ENCODE measurements at places on chromosomes 3 and 15. TPM values are rescaled to one million over a fixed set of nuclear protein-coding genes. Genes with fewer than 3 reads are reported as not detected.
A peak's percentile ranks its signal among the peaks of the same experiment; 100 is the strongest.

GRCh38 chr15:60371175-60372051 is 26.4 kb downstream of the ANXA2 start:
- H3K36me3 ChIP-seq: peaks cover 23% of the 10 kb centered on the region
- peak overlapping the region; percentile 13 for H3K4me3 ChIP-seq
- DNase-seq: peak; percentile 97
- H3K4me1 ChIP-seq: peaks cover 49% of the 10 kb centered on the region
- peak overlapping the region; percentile 93 for H3K27ac ChIP-seq
- no peaks in the 10 kb centered on the region for H3K27me3 ChIP-seq

GRCh38 chr3:131762981-131763564 is 260.3 kb upstream of the MRPL3 start:
- no peak overlapping the region for H3K27ac ChIP-seq
- no peaks in the 10 kb centered on the region for H3K36me3 ChIP-seq
- H3K27me3 ChIP-seq: no peaks in the 10 kb centered on the region
- H3K4me1 ChIP-seq: no peaks in the 10 kb centered on the region
- no peak overlapping the region for H3K4me3 ChIP-seq
- DNase-seq: no peak

- H3K36me3 ChIP-seq: no peaks in the 10 kb centered on the region
- H3K27me3 ChIP-seq: no peaks in the 10 kb centered on the region
- peak overlapping the region; percentile 69 for H3K4me3 ChIP-seq
- H3K4me1 ChIP-seq: no peaks in the 10 kb centered on the region
- no peak overlapping the region for H3K27ac ChIP-seq
Observed at GRCh38 chr3:196969134-196969659, 564 bp upstream of the PIGZ start.

- H3K4me3 ChIP-seq: no peak overlapping the region
- no peaks in the 10 kb centered on the region for H3K27me3 ChIP-seq
- peak overlapping the region; percentile 14 for H3K27ac ChIP-seq
- H3K4me1 ChIP-seq: peaks cover 8% of the 10 kb centered on the region
- no peak for DNase-seq
- H3K36me3 ChIP-seq: no peaks in the 10 kb centered on the region
Observed at GRCh38 chr15:66833371-66833770, 131.3 kb downstream of the SMAD6 start.

- no peaks in the 10 kb centered on the region for H3K27me3 ChIP-seq
- H3K4me3 ChIP-seq: no peak overlapping the region
- H3K4me1 ChIP-seq: no peaks in the 10 kb centered on the region
- DNase-seq: peak; percentile 38
Observed at GRCh38 chr3:172808969-172809546, 58.5 kb downstream of the ECT2 start.

- peaks cover 5% of the 10 kb centered on the region for H3K27me3 ChIP-seq
- no peak overlapping the region for H3K4me3 ChIP-seq
- no peak for DNase-seq
Observed at GRCh38 chr15:82292271-82292670, 29.7 kb downstream of the SAXO2 start.

- no peak overlapping the region for H3K27ac ChIP-seq
- no peaks in the 10 kb centered on the region for H3K36me3 ChIP-seq
- H3K27me3 ChIP-seq: no peaks in the 10 kb centered on the region
- no peak for DNase-seq
Observed at GRCh38 chr3:2802429-2802828, 307.7 kb downstream of the IL5RA start.

DNA sequence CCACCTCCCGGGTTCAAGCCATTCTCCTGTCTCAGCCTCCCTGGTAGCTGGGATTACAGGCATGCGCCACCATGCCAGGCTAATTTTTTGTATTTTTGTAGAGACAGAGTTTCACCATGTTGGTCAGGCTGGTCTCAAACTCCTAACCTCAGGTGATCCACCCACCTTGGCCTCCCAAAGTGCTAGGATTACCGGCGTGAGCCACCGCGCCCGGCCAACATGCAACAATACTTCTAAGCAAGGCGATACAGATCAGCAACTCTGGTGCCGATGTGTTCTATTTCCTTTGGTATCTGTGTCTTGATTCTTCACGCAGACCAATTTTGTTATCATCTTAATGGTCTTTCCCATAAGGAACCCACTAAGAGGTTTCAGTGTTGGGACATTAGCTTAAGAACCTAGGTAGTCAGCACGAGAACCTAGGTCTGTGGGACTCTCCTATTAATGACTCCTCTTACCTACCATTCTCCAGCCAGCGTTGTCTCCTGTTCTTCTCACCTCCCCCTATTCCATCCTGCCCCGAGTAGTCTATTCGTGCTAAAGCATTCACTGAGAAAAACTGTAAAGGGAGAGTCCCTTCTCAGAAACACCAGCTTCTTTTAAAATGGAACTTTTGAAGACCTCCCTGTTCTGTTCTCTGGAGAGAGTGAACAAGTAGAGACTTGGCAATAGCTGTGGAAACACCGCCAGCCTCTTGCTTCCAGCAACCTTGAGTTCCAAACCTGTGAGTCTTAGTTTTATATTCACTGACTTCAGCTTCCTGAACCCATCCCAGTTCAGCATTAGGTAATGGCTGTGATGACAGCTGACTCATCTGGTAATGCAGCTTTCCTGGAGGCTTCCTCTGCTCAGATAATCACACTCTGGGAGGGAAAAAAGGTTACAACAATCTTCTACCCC is 61.2 kb downstream of the TSC22D2 start:
- peaks cover 13% of the 10 kb centered on the region for H3K4me1 ChIP-seq
- peak overlapping the region; percentile 58 for H3K27ac ChIP-seq
- DNase-seq: peak; percentile 77
- H3K27me3 ChIP-seq: no peaks in the 10 kb centered on the region
- H3K4me3 ChIP-seq: no peak overlapping the region
- H3K36me3 ChIP-seq: no peaks in the 10 kb centered on the region

GRCh38 chr3:58009026-58009748 is 965 bp downstream of the FLNB start:
- H3K4me3 ChIP-seq: peak overlapping the region; percentile 99
- H3K27me3 ChIP-seq: no peaks in the 10 kb centered on the region
- peaks cover 16% of the 10 kb centered on the region for H3K4me1 ChIP-seq
- peak overlapping the region; percentile 70 for H3K27ac ChIP-seq
- H3K36me3 ChIP-seq: no peaks in the 10 kb centered on the region

GRCh38 chr15:91099995-91100813 is at the start of gene SV2B:
Gene SV2B (plus strand): TSS chr15:91100257. CDS start chr15:91226264, 126,007 bp downstream.
- DNase-seq: peak; percentile 13
- H3K27me3 ChIP-seq: peaks cover 15% of the 10 kb centered on the region
- H3K4me3 ChIP-seq: peak within 1 kb of the TSS; percentile 20
- no peaks in the 10 kb centered on the region for H3K4me1 ChIP-seq

DNA sequence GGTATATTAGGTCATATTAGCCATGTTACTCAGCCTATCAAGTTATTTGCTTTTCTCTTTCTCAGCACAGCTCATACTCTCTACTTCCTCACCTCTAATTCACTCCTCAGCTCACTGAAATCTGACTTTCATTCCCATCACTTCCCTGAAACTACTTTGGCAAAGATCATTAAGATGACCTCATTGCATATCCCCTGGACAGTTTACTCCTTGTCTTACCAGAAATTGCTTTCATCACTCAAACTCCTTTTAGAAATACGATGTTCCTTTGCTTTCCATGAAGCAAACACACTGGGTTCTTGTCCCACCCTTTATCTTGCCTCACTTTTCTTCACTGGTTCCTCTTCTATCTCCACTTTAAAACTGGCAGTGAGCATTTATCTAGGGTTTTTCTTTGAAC is 354.4 kb downstream of the TUSC7 start:
- no peak overlapping the region for H3K27ac ChIP-seq
- H3K27me3 ChIP-seq: no peaks in the 10 kb centered on the region
- no peaks in the 10 kb centered on the region for H3K4me1 ChIP-seq
- H3K4me3 ChIP-seq: no peak overlapping the region
- no peaks in the 10 kb centered on the region for H3K36me3 ChIP-seq

- H3K27ac ChIP-seq: no peak overlapping the region
- H3K36me3 ChIP-seq: no peaks in the 10 kb centered on the region
- peaks cover 22% of the 10 kb centered on the region for H3K4me1 ChIP-seq
Observed at GRCh38 chr15:58437531-58438105, 5.8 kb downstream of the LIPC start.

DNA sequence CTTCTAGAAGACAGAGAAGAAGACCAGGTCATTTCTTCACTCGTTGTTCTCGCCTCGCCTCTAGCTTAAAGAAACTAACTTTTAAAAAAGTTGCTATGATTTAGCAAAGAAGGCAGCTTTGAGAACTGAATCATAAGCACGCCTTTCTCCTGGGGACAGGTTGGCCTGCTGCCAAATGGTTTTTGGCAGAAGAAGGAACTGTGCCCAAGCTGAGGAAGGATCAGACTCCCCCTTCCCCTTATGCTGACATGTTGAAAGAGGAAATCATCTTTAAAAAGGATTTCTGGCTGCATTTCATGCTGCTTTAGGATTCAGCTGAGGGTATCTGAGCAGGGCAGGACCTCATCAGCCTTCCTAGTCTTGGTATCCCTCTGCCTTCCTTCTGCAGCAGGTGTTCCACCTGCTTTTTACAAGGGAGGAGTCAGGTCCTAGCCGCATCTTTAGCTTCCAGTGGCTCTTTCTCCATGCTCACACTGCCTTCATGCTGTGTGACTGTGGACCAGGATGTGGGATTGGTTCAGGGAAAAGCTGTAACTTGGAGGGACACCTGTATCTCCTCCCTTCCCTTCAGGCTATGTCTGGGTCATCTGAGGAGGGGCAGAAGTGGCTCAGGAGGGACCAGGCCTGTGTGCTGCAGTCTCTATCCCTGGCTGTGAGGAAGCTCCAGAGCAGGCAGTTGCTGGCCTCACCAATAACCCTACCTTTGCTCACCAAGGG is 34.1 kb upstream of the HACD2 start:
- peaks cover 32% of the 10 kb centered on the region for H3K4me1 ChIP-seq
- H3K36me3 ChIP-seq: peaks cover 14% of the 10 kb centered on the region
- H3K27ac ChIP-seq: peak overlapping the region; percentile 6

- H3K27ac ChIP-seq: no peak overlapping the region
- H3K4me1 ChIP-seq: no peaks in the 10 kb centered on the region
- H3K27me3 ChIP-seq: no peaks in the 10 kb centered on the region
- no peak overlapping the region for H3K4me3 ChIP-seq
- no peaks in the 10 kb centered on the region for H3K36me3 ChIP-seq
Observed at GRCh38 chr3:81985996-81986723, 224.7 kb upstream of the GBE1 start.

GRCh38 chr3:101676216-101676764 is 642 bp downstream of the ZBTB11 start:
- peak; percentile 95 for DNase-seq
- no peaks in the 10 kb centered on the region for H3K27me3 ChIP-seq
- H3K4me3 ChIP-seq: peak overlapping the region; percentile 99
- peaks cover 6% of the 10 kb centered on the region for H3K4me1 ChIP-seq

GRCh38 chr3:43774799-43775198 is 84.1 kb downstream of the ABHD5 start:
- no peak overlapping the region for H3K4me3 ChIP-seq
- H3K27me3 ChIP-seq: no peaks in the 10 kb centered on the region
- H3K4me1 ChIP-seq: peaks cover 7% of the 10 kb centered on the region
- DNase-seq: no peak
- no peak overlapping the region for H3K27ac ChIP-seq
- no peaks in the 10 kb centered on the region for H3K36me3 ChIP-seq

DNA sequence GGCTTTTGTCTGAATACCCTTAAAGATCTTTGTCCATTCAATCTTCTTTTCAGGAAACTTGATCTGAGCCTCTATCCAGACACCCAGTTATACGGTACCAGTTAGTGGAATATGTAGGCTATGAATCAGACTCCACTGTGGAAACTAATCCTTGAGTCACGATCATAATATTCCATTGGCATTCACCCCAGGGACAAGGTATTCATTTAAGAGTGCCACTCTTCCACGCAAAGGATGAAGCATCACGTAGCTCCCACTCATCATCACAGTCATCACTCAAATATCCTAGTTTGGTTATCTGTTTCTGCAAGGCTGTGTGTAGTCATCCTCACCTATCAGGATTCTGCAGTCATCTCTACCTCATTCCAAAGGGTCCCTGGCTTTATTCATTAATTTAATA is 85.6 kb downstream of the NEDD4 start:
- no peaks in the 10 kb centered on the region for H3K36me3 ChIP-seq
- DNase-seq: peak; percentile 100
- peak overlapping the region; percentile 55 for H3K27ac ChIP-seq
- no peak overlapping the region for H3K4me3 ChIP-seq

GRCh38 chr3:136262559-136262958 is 12.4 kb downstream of the PCCB start:
- DNase-seq: no peak
- H3K4me3 ChIP-seq: no peak overlapping the region
- H3K36me3 ChIP-seq: no peaks in the 10 kb centered on the region
- H3K27me3 ChIP-seq: no peaks in the 10 kb centered on the region
- no peaks in the 10 kb centered on the region for H3K4me1 ChIP-seq

SLC25A36 gene
- 55.0 TPM for total RNA-seq

CD276 gene
- 88.5 TPM for total RNA-seq

SETD5 gene
- total RNA-seq: 53.7 TPM

ECE2 gene
- not detected for total RNA-seq

SNTN gene
- not detected for total RNA-seq

HIGD2B gene
- total RNA-seq: 0.26 TPM

PARP3 gene
- total RNA-seq: 19.3 TPM

STRIT1 gene
- total RNA-seq: not detected

DUOX2 gene
- not detected for total RNA-seq

WDR93 gene
- total RNA-seq: 0.17 TPM

ABI3BP gene
- 6.2 TPM for total RNA-seq

CRYBG3 gene
- 29.9 TPM for total RNA-seq

PPP1R14D gene
- total RNA-seq: not detected

DYNC1LI1 gene
- 30.0 TPM for total RNA-seq

All from fibroblast of lung (primary cell).